ENCODE measurements at places on chromosomes 5 and 9. TPM values are rescaled to one million over a fixed set of nuclear protein-coding genes. Genes with fewer than 3 reads are reported as not detected.

Gene COL5A1
- 0.86 TPM for total RNA-seq

Gene SLC1A1
- total RNA-seq, result not detected

Gene CREBRF
- total RNA-seq, result 40.4 TPM

Gene TSPAN17
- total RNA-seq, result 40.7 TPM

Gene CDKN2B
- total RNA-seq, result 2.1 TPM

Gene OTP
- not detected for total RNA-seq

Gene CCDC192
- not detected for total RNA-seq

Gene AHRR
- 35.7 TPM for total RNA-seq

Gene SPATA31C1
- not detected for total RNA-seq
